ENCODE measurements at places on chromosomes 11 and 22.

DNA sequence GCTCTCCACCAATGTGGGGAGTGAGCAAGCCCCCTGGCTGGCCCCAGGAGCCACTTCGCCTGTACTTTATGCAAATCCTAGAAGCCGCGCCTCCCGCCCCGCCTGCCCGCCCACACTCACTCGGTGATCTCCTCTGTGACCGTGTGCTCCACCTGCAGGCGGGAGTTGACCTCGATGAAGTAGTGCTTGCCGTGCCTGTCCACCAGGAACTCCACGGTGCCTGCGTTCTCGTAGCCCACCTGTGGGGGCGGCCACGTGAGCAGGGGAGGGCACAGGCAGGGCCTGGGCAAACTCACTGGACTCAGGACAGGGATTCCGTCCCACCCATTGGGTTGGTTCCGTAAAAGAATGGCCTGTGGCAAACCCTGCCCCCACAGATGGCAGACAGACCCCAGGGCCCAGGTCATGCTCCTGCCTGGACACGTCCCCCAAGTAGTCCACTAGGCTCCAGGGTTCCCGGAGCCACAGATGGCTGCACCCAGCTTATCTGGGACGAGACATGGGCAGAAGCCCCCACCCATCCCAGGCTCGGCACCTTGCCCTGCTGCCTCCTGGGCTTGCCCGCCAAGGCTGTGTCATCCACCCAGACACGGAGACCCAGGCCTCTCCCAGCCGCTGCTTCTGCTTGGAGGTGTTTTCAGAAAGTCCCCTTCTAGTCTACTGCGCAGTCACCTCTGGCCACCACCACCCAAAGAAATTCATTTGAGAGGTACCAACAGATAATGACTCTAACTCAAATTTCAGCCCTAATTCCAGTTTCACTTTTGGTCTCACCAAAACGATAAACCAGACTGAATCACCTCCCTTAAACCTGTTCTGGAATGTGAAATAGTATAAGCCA lies 12.1 kb downstream of the LRFN4 start:
- peak; percentile 83 for DNase-seq

- DNase-seq: no peak
Observed at GRCh38 chr22:28051091-28051786, 132.2 kb upstream of the PITPNB start.

- no peak for DNase-seq
Observed at GRCh38 chr11:67031791-67032561, 9.0 kb downstream of the SYT12 start.

- DNase-seq: peak; percentile 78
Observed at GRCh38 chr22:24247564-24248344, 2.9 kb upstream of the GGT5 start.

- no peak for DNase-seq
Observed at GRCh38 chr11:72232260-72233055, 7.9 kb downstream of the INPPL1 start.

DNA sequence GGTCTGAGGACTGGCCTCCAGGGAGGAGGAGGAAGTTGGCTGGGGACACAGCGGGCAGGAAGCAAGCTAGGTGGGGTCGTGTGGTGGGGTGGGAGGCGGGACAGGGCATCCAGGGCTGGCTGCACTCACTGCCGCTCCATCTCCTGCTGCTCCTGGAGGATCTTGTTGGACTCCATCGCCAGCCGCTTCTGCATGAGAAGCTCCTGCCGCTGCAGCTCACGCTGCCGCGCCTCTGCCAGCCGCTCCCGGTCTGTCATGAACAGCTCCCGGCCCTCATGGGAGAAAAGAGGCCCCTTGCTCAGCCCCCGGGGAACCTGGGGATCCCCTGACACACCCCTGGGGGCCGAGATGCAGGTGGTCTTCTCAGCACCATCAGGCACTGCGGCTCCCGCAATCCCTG lies 21.6 kb downstream of the USH1C start:
- DNase-seq: no peak

DNA sequence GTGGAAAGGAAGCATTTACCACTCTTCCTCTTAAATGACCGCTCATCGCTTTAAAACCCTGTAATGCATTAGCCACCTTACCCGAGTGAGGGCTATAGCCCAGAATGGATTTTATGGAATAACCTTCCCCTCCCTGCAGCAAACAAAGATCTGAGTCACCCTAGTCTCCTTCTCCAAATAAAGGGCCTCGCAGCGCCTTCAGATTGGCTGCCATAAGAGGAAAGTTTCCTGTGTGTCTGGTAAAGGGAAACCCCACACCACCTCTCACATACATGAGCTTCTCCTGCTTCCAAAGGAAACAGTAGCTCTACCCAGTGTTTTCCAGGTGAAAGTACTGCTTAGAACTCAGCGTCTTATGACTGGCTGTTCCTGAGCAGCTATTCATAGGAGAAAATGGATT lies 47.8 kb downstream of the PPP2R1B start:
- DNase-seq: peak; percentile 72

Data from colonic mucosa (tissue), 4 donors.